Neural progenitor cell (in vitro differentiated cells): ENCODE measurements at places on chromosomes 11 and 22. TPM values are rescaled to one million over a fixed set of nuclear protein-coding genes. Genes with fewer than 3 reads are reported as not detected.
A peak's percentile ranks its signal among the peaks of the same experiment; 100 is the strongest.

DNA sequence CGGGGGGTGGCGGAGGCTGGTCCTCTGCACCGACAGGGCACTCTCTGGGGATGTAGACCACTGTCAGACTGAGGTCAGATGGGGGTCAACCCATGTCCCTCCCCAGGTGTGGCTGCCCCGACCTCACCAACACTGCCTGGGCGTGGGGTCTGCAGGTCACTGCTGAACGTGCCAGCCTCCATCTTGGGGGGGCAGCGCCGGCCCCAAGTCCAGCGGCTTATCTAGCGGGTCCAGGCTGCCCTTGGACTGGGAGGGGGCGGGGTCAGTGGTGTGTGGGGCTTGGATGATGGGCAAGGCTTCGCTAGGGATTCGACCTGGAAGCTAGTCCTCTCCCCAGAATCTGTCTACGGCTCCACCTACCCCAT is 178.2 kb downstream of the IGLL1 start:
- H3K4me3 ChIP-seq = peak overlapping the region; percentile 52
- no peak for DNase-seq
- no peaks in the 10 kb centered on the region for H3K27me3 ChIP-seq
- H3K36me3 ChIP-seq = no peaks in the 10 kb centered on the region
- peaks cover 11% of the 10 kb centered on the region for H3K4me1 ChIP-seq

- no peak for DNase-seq
- peaks cover 11% of the 10 kb centered on the region for H3K4me1 ChIP-seq
- no peak overlapping the region for H3K4me3 ChIP-seq
- H3K27me3 ChIP-seq = peaks cover 30% of the 10 kb centered on the region
- no peak overlapping the region for H3K27ac ChIP-seq
- H3K36me3 ChIP-seq = no peaks in the 10 kb centered on the region
Measured at GRCh38 chr22:44545773-44546172, 47.7 kb upstream of the RTL6 start.

- H3K27ac ChIP-seq = no peak overlapping the region
- DNase-seq = no peak
- H3K4me1 ChIP-seq = peaks cover 11% of the 10 kb centered on the region
- H3K4me3 ChIP-seq = no peak overlapping the region
Measured at GRCh38 chr11:33731723-33732531, 4.3 kb downstream of the CD59 start.

GRCh38 chr11:19380375-19380774 is 139.6 kb upstream of the E2F8 start:
- H3K36me3 ChIP-seq = no peaks in the 10 kb centered on the region
- no peak for DNase-seq
- H3K27ac ChIP-seq = no peak overlapping the region
- H3K4me1 ChIP-seq = peaks cover 19% of the 10 kb centered on the region

DNA sequence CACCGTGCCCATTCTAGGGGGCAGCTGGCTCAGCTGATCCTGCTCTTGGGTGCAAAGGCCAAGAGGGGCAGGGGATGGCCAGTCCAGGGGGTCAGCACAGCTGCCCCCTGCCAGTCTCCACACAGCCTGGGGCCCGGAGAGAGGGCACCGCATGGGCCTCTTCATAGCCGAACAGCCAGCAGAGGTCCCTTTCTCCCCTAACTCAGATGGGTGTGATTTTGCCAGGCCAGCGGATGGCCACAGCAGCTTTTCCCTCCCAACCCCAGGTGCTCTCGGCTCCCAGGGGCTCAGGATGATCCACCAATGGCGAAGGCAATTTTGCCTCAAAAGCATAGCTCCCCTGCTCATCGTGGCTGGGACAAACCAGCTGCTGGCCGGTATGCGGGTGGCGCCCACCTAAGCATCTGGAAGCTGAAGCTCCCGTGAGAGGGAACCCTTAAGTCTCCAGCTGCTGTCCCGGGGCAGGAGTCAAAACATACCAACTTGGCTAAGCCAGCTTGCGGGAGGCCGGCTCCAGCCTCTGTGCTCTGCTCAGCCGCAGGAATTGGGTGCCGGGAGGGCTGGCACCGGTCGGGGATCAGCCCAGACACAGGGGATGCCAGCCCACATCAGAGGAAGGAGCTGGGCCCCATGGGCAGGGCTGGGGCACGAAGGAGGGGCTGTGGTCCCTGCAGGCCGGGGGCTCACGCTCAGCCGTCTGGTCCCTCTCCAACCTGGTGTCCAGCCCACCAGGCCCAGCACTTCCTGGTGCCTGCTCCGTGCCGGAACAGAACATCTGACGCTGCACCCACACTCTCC is 30.5 kb upstream of the GNB1L start:
- H3K36me3 ChIP-seq = no peaks in the 10 kb centered on the region
- DNase-seq = no peak
- peaks cover 22% of the 10 kb centered on the region for H3K4me1 ChIP-seq

- no peak for DNase-seq
- no peak overlapping the region for H3K27ac ChIP-seq
- no peak overlapping the region for H3K4me3 ChIP-seq
- H3K36me3 ChIP-seq = no peaks in the 10 kb centered on the region
Measured at GRCh38 chr11:67320011-67320410, 16.7 kb downstream of the SSH3 start.

Gene NRIP3
- 38.1 and 42.7 TPM in 2 replicates for total RNA-seq

Gene NCAPH2
- 41.2 and 64.4 TPM in 2 replicates for total RNA-seq
